ENCODE measurements at places on chromosomes 4 and X.
A peak's percentile ranks its signal among the peaks of the same experiment; 100 is the strongest.

DNA sequence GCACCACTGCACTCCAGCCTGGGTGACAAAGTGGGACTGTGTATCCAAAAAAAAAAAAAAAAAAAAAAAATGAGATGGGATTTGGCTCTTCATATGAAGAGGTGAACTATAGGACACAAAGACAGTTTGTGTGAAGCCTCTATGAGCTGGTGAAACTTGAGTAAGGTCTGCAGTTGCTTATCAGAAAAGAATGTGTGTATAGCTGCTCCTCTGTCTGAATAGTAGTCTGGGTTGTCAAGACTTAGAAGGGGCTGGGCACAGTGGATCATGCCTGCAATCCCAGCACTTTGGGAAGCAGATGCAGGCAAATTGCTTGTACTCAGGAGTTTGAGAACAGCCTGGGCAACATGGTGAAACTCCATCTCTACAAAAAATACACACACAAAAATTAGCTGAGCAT, 82.8 kb downstream of the ARSF start:
- DNase-seq, result no peak

DNA sequence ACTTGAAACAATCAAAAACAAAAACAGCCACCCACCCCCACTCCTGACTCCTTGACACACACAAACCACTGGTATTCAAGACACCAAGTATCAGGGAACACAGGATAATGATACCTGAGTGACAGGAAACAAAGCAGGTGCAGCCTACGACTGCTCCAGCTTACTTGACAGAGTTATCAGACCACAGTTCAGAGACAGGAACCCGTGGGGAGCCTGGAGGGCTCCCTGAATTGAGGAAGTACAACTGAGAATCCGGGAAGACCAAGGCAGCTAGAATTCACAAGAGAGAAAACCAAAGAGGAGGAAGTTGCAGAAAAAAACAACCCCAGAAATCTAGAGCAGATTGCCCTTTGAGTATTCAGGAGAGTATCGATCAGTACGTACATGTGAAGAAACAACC, 20.5 kb downstream of the COMMD8 start:
- no peak for DNase-seq

- no peak for DNase-seq
Observed at GRCh38 chr4:90816754-90817153, 689.6 kb downstream of the CCSER1 start.

GRCh38 chrX:1392376-1393068, 609 bp upstream of the SLC25A6 start:
- no peak for DNase-seq

DNA sequence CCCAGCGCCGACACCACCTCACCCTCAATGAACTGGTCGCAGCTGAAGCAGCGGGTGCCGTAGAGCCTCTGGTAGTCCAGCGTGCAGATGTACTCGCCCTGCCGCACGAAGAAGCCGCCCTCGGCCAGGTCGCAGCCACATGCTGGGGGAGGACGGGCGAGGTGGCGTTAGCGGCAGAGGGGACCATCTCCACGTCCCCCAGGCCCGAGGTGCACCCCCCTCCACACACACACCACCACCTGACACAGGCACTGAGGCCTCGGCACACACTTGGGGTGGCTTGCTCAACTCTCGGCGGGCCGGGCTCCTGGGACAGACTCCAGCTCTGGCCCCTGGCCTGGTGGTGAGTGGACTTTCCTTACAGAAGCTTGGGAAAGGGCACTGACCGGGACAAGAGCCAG, 61.5 kb downstream of the ABLIM2 start:
- DNase-seq, result no peak

GRCh38 chr4:40316782-40317635, 18.1 kb upstream of the CHRNA9 start:
- peak; percentile 27 for DNase-seq

DNA sequence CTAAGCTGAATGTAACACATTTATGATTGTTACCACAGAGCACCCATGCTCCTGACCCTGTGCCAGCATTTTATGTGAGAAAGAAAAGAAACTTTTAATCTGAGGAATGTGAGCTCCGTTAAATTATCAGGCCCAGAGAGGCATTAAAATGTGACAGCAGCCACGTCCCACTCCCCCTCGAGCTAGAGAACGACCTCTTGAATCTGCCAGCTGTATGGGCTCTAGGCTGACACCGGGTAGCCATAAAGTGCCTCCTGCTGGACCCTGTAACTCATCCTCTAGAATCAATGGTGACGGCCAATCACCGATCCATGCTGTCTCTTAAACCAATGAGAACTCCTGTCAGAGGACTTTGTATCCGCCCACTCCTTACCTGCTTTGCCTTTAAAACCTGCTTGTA, 110.2 kb upstream of the ADRA2C start:
- no peak for DNase-seq

DNA sequence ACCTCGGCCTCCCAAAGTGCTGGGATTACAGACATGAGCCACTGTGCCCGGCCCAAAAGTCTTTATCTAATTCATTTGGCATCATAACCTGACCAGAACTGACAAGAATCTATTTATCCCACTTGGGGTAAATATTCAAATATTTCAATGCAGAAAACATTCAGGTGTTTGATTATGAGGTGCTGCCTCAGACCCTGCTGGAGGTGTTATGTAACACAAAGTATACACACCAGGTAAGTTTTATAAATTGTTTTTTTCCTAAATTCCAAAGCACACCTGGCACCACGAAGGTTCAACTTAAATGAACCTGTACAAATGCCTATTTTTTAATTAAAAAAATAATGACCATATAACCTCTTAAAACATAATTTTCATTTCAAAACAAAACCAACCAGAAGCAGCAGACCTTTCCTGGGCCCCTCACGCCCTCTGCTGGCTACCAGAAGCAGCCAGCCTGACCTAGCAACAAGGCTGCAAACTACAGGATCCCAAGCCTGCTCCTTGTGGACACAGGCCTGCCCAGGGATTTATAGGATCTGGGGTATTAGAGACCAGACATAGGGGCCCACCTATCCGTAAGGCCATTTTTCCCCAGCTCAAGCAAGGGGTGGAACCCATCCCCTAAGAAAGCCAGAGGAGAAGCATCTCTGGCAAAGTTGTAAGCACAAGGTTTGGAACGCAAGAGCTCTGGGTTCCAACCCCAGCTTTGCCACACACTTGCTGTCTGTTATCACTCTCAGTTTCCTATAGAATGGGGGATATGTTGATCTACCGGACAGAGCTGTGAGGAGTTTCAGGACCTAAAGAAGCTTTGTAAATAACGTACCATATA, 11.7 kb downstream of the OTUD5 start:
- no peak for DNase-seq

- DNase-seq, result no peak
Observed at GRCh38 chr4:173252024-173252935, 81.9 kb downstream of the HMGB2 start.

GRCh38 chr4:105470766-105471165, 3.1 kb downstream of the PPA2 start:
- DNase-seq, result no peak

DNA sequence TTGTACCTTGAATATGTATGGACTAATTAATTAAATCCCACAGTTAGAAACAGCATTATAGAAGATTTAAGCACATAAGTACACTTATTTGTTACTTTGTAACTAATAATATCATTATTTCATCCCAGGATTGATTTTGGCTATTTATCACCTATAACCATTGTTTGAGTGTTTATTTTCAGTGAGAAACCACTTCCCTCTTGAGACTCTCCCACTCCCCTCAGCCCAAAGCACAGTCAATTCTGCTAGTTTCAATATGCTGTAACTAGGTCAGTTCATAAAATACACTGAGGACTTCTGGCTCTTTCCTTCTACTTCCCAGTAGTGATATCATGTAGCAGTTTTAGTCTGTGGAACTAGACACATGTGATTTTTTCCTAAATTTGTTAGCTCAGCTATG, 16.3 kb downstream of the OFD1 start:
- no peak for DNase-seq

- no peak for DNase-seq
Observed at GRCh38 chr4:108191269-108191914, 22.7 kb upstream of the LEF1 start.

DNA sequence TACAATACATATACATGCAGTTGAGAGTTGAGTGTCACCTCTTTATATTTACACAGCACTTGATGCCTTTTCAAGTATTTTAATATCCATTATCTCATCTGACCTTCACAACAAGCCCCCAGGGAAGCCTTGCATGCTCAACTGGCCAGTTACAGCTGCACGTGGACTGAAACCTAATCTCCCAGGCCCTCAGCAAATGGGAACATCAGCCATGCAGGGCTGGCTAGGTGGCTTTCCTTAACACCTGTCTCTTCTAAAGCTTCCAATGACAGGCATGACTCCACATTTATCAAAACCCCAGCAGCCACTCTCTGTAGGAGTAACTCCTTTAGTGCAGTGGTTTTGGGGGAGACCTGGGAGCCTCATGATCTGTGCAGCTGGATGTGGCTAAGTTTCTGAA, 56.4 kb downstream of the PHKA2 start:
- DNase-seq, result no peak

DNA sequence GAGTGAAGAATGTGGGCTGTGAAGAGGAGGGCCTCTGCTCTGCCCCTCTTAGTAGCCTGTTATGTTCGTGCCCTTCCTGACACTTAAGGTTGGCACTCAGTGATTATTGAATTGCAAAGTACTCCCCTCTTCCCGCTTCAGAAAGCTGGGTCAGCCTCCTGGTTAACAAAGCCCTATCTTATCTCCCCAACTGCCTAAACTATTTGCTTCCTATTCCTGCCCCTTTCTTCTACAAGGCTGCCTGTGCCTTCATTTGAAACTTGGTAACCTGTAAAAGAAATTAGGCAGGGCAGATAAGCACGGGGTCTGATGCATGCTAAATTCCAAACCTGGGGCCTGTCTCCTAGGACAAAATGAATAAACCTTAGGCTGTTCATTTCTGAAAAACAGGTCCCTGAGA, 23.1 kb upstream of the TMEM150C start:
- no peak for DNase-seq

GRCh38 chrX:151004085-151004484, 20.9 kb downstream of the HMGB3 start:
- DNase-seq, result no peak

- DNase-seq, result no peak
Observed at GRCh38 chr4:95563638-95564337, 15.0 kb upstream of the UNC5C start.

GRCh38 chr4:37588150-37588549, 98.0 kb downstream of the RELL1 start:
- DNase-seq, result no peak
